Cardiac ventricle fibroblast (primary cell): ENCODE measurements at places on chromosomes 2 and 18. TPM values are rescaled to one million over a fixed set of nuclear protein-coding genes. Genes with fewer than 3 reads are reported as not detected.

The DUSP2 gene
- total RNA-seq = 3.4 and 3.7 TPM in 2 replicates

The NOL4 gene
- not detected in 2 replicates for total RNA-seq

The ACADL gene
- not detected in 2 replicates for total RNA-seq

The GAL3ST2 gene
- total RNA-seq = not detected in 2 replicates

The CYTIP gene
- not detected in 2 replicates for total RNA-seq
